CD8-positive, alpha-beta memory T cell (primary cell): ENCODE measurements at places on chromosomes 16 and 17. TPM values are rescaled to one million over a fixed set of nuclear protein-coding genes. Genes with fewer than 3 reads are reported as not detected.

HLF gene
- total RNA-seq, result 0.81 TPM

ZG16 gene
- total RNA-seq, result not detected

RNF167 gene
- total RNA-seq, result 187 TPM

- peak; percentile 57 for DNase-seq
Measured at GRCh38 chr16:16127469-16128116, 95.7 kb downstream of the ABCC6 start.

DNA sequence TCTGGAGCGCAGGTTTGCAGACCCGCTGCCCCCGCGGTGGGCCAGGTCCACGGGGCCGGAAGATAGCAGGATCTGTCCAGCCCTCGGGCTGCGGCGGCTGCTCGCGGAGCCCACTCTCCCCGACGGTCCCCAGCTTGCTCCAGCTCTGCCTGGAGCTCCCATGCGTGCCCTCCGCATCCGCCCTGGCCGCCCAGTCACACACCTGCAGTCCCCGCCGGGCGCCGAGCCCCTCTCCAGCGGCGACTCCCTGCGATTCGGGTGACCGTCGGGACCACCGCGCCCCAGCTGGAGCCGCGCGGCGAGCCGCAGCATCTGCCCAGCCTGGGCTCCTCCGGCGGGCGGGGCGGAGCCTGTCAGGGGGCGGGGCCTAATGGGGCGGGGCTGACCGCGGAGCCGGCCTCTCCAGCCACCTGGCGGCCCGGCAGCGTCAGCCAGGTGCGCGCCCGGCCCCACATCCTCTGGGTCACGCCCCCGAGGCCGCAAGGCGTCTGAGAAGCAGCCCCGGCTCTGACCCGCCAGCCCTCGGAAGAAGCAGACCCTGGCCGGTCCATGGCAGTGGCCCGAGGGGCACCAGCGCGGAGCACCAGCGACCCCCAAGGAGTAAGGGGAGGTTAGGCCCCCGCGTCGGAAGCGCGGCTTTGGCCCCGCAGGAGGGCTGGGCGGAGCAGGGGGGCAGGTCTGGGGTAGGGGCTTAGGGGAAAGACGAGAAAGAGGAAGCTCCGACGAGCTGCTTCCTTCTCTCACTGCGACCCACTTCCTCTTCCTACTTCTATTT is at the start of gene PIK3R5:
PIK3R5 (minus strand) TSS at position 314 of the 775 bp plus-strand sequence. CDS start 54,213 bp downstream, outside the sequence.
- peak; percentile 81 for DNase-seq

- no peak for DNase-seq
Measured at GRCh38 chr17:41681776-41682175, 6.9 kb upstream of the EIF1 start.

GRCh38 chr16:70430667-70431536 is 8.0 kb downstream of the ST3GAL2 start:
- peak; percentile 67 for DNase-seq

DNA sequence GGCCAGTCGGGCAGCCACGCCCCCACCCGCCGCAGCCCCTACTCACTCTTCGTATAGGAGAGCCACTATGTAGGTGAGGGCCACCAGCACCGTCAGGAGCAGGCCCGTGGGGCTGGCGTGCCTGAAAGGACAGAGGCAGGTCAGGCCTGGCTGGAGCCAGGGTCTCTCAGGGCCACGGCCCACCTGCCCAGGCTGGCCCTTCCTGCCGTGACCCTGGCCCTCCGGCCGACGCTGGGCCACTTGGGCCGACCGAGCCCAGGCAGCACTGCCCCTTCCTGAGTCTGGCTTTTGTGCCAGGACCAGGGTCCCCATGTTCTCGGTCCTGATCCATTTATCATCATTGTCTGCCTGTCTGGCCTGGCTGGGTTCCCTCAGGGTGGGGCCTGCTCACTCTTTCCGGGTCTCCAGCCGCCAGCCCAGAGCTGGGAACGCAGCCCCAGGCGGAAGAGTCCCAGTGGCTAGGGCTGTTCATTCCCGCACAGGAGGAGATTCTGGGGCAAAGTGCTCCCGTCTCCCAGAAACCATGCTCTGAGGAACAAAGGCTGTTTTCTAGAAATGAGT is 10.1 kb upstream of the RASD1 start:
- DNase-seq, result no peak

DNA sequence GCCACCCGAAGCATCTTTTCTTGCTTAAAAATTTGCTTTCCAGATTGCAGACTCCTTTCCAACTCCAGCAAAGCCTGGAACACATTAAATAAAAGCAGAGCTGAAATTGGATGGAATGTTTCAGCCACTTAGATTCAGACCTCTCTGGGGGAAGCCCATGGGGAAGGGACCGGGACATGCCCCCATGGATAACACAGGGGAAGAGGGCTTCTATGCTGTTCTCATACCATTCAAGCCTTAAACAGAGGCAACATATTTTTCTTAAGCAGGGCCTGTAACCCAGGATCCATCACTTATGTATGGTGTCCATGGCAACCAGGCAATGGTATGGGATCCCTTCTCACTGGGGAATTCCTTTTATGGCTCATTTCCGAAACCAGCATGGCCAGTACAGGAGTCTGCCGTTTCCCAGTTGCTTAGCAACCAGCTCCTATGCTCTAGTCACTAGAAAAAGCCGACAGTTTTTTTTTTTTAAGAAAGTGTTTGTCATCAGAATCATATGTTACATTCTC is 62.0 kb upstream of the MARCHF10 start:
- no peak for DNase-seq

GRCh38 chr16:81493755-81494433 is 49.3 kb downstream of the CMIP start:
- DNase-seq, result no peak

GRCh38 chr17:260944-261343 is 79.5 kb upstream of the DOC2B start:
- DNase-seq, result no peak

DNA sequence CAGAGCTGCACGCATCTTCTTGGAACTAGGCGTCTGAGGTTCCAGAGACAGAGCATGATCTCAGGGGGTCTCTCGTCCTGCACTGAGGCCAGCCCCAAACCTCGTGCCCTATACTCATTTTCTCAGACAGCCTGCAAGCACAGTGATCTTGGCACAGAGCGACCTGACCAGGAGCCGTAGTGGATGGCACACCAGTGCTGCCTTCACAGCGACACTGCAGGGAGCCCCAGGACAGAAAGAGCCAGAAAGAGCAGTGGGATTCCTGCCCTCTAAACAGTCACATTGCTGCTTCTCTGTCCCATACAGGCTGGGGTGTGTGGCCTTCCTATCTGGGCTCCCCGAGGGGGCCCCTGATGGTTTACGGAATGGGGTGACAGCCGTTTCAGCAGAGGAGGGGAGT is 131.0 kb downstream of the RBFOX3 start:
- no peak for DNase-seq
